ENCODE measurements at places on chromosomes 11 and 22.

GRCh38 chr22:49267996-49268395, 559.7 kb downstream of the BRD1 start:
- no peak for DNase-seq

DNA sequence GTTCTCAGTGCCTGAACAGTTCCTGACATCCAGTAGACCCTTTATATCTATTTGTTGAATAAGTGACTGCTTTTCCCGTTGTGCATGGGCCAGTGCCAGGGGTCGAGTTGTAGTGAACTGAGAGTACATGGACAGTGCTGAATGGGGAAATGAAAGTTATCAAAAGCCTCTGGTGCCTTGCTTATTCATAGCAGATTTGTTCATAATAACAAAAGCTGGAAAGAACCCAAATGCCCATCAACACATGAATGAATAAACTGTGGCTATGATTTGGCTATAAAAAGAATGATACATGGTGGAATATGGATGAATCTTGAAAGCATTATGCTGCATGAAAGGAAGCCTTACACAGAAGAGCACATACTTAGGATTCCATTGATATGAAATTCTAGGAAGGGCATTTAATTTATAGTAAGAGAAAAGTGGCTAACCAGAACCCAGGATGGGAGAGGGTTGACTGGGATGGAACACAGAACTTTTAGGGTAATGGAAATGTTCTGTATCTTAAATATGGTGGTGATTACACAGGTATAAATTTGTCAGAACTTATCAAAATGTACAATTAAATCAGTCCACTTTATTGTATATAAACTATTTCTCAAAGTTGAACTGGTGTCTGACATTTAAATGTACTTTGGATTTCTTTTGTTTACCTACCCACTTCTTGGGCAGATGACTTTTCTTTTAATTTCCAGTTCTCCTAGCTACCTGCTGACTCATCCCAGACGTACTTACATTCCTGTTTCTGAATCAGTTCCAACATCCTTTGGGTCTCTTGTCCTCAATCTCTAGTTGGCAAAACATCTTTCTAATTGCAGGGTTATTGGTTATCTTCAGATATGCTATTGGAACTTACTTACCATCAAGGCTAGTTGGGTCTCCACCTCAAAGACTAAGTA, 42.8 kb downstream of the PACS1 start:
- DNase-seq = no peak

DNA sequence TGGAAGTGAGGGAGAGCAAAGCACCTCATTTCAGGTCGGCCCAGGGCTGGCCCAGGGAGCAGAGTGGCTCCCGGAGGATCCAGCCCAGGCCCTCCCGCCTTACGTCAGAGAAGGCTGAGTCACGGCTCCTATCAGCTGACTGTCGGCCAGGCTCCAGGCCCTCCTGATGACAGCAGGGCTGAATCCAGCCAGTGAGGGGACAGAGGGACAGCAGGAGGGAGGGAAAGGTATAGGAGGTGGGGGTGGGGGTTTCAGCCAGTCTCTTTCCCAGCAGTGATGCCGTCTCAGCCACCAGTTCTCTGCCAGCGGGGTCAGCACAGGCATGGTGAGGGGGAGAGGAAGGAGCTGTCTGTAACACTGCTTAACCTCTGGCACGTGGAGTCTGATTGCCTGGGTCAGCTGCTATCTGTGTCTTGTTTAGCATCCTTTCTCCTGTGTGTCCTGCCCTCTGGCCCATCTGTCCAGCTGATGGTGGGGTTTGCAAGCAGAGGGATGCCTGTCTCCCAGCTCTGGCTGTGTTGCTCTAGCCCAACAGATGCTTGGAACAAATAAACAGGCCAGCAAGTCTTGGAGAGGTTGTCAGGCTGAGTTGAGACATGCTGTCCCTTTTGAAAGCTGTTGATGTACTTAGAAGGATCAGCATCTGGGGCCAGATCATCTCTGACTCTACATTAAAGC, 74.0 kb downstream of the ADAMTS15 start:
- DNase-seq = no peak

DNA sequence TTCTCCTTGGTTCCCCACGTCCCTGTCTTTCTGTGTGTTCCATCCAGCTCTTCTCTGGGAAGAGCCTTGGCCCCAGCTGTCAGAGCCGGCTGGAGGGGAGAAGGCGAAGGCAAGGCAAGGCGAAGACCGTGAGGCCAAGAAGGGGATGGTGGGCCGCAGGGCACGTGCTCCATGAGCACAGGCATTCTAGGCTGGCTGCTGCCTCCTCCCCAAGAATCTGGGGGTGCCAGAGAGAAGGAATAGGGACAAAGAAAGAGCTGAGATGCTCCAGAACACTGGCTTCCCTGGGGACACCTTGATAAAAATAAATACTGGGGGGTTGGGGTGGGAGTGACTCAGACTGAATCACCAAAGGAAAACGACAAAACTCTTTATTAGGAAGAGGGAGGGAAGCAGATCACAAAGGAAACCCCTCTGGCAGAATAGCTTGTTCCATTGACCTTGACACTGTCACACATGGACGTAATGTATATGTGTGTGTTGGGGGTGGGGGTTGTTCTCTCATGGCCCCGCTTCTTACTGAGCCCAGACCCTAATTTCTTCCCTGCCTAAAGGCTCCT, 52.5 kb downstream of the NECTIN1 start:
- DNase-seq = no peak

DNA sequence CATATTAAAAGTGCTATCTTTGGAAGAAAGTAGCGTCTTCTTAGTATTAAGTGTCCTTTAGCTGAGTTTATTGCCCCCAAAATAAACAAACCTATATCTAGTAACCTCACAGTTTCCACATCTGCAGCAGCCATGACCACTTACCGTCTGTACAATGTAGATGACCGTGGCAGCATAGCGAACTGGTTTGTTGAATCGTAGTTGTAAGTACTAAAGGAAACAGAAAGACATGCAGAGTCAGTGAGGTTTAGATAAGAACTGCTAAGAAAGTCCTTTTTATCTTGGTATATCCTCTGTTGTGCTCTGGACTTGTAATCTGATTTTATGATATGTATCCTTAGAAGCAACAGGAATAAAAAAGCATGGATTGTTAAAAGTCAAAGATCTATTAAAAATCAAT, 9.4 kb downstream of the SLC5A12 start:
- no peak for DNase-seq

- DNase-seq = no peak
Measured at GRCh38 chr11:121152764-121153163, 51.7 kb downstream of the TECTA start.

Measured in KG1 (cell line).